Heart right ventricle (tissue), 16 donors: ENCODE measurements at places on chromosomes 5 and 9.

- no peaks in the 10 kb centered on the region for H3K4me1 ChIP-seq
- no peak overlapping the region for H3K4me3 ChIP-seq
- no peak overlapping the region for H3K27ac ChIP-seq
- no peaks in the 10 kb centered on the region for H3K36me3 ChIP-seq
Observed at GRCh38 chr5:1227667-1228066, 2.5 kb downstream of the SLC6A18 start.

DNA sequence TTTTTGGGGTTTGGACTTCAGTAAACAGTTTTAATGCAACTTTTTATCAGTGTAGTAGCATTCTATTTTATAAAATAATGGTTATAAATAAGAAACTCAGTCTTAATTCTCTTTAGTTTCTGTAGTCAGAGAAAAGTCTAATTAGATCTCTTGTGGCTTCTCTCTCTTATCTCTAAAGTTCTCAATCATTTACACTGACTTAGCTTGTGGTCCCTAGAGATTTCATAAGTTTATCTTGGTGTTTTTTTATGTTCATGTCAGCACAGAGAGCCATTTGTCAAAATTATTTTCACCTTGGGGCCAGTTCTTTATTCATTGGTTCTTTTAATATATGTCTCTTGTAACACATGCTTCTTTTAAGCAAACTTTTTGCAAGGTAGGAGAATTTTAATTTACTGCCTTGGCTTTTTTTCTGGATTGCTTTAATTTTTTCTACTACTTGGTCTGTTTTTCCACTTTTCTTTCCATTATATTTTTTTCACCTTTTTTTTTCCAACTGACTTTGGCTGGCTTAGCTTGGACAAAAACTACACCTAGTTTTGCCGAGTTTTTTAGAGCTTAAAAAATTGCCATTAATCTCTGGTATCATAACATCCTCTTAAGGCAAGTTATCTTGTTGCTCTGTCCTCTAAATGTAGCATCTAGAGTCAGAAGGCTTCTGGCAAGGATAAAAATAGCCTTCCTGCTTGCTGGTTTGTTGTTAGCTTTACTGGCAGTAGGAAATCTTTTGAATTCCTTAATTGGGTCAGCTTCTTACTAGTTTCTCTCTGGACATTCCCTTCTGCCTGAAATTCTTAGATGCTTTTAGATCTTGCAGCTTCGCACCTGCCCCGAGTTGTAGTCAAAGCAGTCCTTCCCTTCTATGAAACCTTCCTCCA is 35.3 kb downstream of the CPEB4 start:
- no peaks in the 10 kb centered on the region for H3K36me3 ChIP-seq
- H3K4me3 ChIP-seq, result no peak overlapping the region
- peak overlapping the region; percentile 71 for H3K27ac ChIP-seq
- peaks cover 82% of the 10 kb centered on the region for H3K4me1 ChIP-seq

DNA sequence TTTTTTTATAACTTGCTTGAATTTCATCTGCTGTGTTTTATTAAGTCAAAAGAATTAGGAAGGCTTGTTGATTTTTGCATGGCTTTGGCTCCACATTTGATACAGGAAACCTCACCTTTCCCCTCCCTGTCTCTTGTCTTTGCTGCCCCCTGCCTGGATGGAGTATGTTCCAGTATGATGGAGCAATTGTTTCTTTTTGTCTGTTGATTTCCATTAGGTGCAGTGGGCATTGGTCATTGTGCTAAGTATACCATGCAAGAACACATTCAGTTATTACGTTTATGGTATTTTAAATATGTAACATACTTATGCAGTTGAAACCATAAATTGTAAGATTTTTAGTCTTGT is 19.6 kb downstream of the TJP2 start:
- no peaks in the 10 kb centered on the region for H3K27me3 ChIP-seq
- DNase-seq, result no peak
- H3K27ac ChIP-seq, result no peak overlapping the region
- H3K4me1 ChIP-seq, result peaks cover 39% of the 10 kb centered on the region
- no peak overlapping the region for H3K4me3 ChIP-seq
- H3K36me3 ChIP-seq, result no peaks in the 10 kb centered on the region

DNA sequence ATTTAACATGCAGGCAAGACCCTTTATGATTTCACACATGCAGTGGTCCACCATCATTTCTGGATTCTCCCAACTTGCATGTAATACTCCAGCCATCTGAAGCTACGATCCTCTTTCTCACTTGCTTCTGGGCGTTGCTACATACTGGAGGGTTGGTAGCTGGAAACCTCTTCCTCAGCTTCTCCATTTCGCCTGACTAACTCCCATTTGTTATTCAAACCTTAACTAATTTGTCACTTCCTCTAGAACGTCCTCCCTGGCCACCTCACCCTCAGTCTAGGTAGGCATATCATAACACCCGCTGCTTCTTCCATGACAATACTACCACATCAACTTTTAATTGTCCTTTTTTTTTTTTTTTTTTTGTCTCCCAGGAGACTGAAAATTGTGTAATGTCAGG is 72.6 kb upstream of the EQTN start:
- peaks cover 21% of the 10 kb centered on the region for H3K4me1 ChIP-seq
- no peaks in the 10 kb centered on the region for H3K36me3 ChIP-seq
- no peak overlapping the region for H3K27ac ChIP-seq
- no peak overlapping the region for H3K4me3 ChIP-seq
- H3K27me3 ChIP-seq, result no peaks in the 10 kb centered on the region

- peaks cover 88% of the 10 kb centered on the region for H3K4me1 ChIP-seq
- H3K27me3 ChIP-seq, result no peaks in the 10 kb centered on the region
- peak overlapping the region; percentile 24 for H3K4me3 ChIP-seq
- no peak for DNase-seq
Observed at GRCh38 chr9:78021697-78022096, 9.9 kb downstream of the GNAQ start.

DNA sequence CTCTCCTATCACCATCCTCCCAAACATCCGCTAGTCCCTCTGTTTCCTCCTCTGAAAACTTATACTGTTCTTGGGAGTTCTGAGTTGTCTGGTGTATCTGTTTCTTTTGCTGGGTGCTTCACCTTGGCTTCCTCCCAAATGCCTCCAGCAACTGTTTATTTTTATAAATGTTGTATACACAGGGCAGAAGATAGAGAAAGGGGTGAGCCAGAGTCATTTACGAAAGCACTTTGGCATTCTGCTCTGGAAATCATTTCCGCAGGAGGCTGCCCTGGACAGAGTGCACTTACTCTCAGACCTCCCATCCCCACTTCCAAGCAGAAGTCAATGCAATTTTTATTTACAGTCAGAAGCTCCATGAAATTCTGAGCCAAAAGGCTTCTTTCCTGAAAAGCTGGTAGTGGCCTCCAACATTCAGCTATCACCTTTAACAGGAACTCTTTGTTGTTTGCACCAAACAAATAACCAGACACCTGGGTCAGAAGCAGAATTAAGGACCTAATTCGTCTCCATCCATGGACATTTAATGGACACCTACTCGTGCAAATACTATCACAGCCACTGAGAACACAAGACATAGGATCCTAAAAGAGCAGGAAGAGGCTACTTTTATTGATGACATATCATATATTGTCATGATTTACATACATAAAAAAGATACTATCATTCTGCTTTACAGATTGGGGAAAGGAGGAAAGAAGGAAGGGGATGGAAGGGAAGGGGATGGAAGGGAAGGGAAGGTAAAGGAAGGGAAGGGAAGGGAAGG is 229.5 kb upstream of the PAPPA start:
- no peak for DNase-seq
- no peaks in the 10 kb centered on the region for H3K4me1 ChIP-seq
- no peak overlapping the region for H3K4me3 ChIP-seq
- H3K27me3 ChIP-seq, result no peaks in the 10 kb centered on the region

DNA sequence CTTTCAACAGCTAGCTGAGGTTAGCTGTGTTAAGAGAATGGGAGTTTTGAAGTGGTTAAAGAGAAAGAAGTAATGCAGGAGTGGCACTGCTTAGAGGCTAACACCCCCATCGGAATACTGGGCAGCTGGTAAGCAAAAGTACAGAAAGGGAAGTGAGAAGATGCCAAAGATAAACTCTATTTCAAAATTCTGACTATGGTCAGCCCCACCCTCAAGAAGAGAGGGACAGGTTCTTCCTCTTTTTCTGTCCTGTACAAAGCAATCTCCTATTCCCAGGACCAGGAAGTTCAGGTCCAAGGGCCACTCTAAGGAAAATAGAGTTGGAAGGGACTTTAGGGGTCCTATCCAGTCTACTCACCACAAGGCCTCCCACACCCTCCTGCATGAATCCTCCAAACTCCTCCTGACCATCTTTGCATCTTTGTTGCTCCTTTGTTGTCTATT is 45.9 kb upstream of the JAK2 start:
- no peaks in the 10 kb centered on the region for H3K36me3 ChIP-seq
- H3K4me1 ChIP-seq, result peaks cover 46% of the 10 kb centered on the region
- no peak overlapping the region for H3K27ac ChIP-seq
- H3K27me3 ChIP-seq, result no peaks in the 10 kb centered on the region
- H3K4me3 ChIP-seq, result no peak overlapping the region

- H3K4me3 ChIP-seq, result no peak overlapping the region
- H3K4me1 ChIP-seq, result peaks cover 5% of the 10 kb centered on the region
- no peak for DNase-seq
- no peak overlapping the region for H3K27ac ChIP-seq
- H3K36me3 ChIP-seq, result peaks cover 16% of the 10 kb centered on the region
Observed at GRCh38 chr9:129972816-129973215, 70.2 kb downstream of the FNBP1 start.
